ENCODE measurements at places on chromosomes 12 and 14.

- peak; percentile 7 for DNase-seq
Measured at GRCh38 chr14:37202265-37202664, 4.5 kb downstream of the MIPOL1 start.

DNA sequence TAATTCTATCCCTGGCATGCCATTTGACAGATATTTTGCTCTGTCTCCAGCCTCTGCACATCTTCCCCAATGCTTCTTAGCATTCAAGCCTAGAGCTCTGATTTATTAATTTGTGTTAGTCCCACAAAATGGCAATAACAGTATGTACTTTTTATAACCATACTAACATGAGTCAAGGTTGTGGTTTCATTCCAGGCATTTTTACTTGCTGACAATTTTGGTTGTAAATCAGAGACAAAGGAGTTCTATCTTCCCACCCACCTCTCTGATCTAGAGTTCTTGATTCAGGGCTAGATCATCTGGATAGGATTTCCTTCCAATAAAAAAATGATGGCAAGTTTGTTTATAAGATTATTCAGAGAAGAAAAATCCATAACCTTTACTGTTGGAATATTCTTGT, 18.5 kb upstream of the CISTR start:
- peak; percentile 92 for DNase-seq

DNA sequence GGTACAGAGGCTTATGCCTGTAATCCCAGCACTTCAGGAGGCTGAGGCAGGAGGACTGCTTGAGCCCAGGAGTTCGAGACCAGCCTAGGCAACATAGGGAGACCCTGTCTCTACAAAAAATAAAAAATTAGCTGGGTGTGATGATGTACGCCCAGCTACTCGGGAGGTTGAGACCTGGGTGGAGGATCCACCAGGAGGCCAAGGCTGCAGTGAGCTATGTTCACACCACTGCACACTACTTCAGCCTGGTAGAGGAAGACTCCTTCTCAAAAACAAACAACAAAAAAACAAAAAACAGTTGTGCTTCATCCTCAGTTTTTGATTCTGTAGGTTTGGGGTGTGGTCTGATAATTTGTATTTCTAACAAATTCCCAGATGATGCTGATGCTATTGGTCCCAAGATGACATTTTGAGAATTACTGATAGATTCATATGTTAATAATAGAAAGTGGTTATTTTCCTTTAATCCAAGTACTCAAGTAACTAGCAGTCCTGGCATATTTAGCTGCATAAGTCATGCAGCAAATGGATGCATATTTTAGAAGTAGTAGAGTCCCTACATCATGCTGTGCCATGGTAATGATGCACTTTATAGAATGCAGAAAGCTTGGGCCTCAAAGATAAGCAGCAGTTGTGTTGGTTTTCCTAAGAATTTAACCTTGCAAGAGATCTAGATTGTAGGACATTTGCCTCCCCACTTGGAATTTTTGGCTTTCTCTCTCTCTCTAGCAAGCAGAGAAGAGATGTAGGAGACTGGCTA, 76.1 kb upstream of the PAWR start:
- DNase-seq, result peak; percentile 79

DNA sequence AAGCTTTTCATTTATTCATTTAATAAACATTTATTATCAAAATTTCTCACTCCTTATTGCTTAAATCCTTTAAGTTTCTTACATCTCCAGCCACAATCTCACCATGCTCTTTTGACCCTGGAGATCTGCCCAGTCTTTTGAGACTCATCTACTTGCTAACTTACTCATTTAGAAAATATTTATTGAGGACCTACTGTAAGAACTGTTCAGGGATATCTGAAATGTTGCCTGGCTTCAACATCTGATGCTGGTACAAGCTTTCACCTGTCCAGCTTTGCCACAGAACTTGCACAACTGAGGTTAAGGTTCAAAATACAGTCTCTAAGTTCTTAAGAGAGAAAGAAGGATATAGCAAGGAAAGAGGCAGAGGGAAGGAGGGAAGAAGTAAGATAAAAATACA, 17.5 kb upstream of the GXYLT1 start:
- DNase-seq, result peak; percentile 55

GRCh38 chr12:1622406-1622805, 6.6 kb upstream of the WNT5B start:
- DNase-seq, result no peak

- no peak for DNase-seq
Measured at GRCh38 chr12:49489154-49489553, 49.7 kb upstream of the KCNH3 start.

GRCh38 chr12:5904969-5905368, 40.1 kb downstream of the ANO2 start:
- DNase-seq, result no peak

DNA sequence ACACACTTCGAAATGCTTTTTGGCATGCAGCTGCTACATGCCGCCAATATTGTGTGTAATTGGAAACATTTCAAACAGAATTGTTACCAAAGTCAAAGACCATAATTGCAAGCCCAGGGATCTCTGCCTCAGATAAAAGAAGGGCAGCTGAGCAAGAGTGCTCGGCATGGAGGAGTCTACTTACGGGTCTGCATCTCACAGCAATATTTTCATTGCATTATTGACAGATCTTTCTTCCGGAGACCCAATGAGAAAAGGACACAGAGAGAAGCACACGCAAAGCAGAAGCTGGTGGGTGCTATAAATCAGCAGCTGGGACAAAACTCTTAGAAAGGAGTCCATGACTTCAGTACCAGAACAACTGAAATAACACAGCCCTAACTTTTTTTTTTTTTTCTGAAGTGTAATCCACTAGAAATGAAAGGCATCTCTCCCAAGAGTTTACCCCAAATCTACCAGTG, 4.9 kb downstream of the PRICKLE1 start:
- DNase-seq, result no peak

- DNase-seq, result peak; percentile 54
Measured at GRCh38 chr12:109949089-109949488, 47.1 kb downstream of the GIT2 start.

DNA sequence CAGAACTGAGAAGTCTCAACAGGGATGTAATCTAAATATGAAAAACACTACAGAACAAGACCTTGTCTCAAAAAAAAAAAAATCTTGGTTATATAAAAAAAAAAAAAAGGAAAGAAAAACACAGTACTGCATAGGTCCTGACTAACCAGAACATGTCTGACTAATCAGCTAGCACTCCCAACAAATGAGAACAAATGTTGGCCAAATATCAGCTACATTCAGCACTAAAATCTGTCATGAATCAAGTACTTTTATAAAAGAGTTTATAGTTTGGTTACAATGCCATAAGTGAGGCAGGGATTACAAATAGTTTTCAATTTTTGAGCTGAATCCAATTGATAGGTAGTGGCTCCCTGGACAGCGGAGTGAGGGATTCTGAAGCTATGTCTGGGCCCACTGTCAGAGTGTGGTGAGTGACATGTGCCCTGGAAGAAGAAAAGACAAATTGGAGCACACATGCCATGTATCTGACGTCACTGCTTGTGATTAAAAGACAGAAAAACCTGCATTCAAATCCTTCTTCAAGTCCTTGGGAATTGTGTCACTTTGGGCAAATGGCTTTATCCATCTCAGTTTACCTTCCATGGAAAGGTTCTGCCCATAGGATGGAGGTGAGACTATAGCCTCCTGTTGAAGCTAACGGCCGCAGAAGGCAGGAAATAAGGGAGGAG, 5.6 kb upstream of the FAM234B start:
- DNase-seq, result peak; percentile 82

GRCh38 chr12:2578772-2579171, 216.0 kb upstream of the FKBP4 start:
- DNase-seq, result no peak

GRCh38 chr12:5706247-5706646, 238.8 kb downstream of the ANO2 start:
- no peak for DNase-seq

GRCh38 chr14:61365667-61366212, 44.4 kb downstream of the PRKCH start:
- DNase-seq, result peak; percentile 7

All from fibroblast of skin of back (primary cell).